ENCODE measurements at places on chromosomes 7 and 10.

DNA sequence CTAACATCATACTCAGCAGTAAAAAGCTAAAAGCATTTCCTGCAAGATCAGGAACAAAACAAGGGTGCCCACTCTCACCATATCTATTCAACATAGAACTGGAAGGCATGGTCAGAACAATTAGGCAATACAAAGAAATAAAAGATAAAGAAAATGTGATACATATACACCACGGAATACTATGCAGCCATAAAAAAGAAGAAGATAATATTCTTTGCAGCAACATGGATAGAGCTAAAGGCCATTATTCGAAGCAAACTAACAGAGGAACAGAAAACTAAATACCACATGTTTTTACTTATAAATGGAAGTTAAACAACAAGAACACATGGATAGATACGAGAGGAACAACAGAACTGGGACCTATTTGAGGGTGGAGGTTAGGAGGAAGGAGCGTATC lies 652.7 kb downstream of the GRID1 start:
- no peak for DNase-seq

DNA sequence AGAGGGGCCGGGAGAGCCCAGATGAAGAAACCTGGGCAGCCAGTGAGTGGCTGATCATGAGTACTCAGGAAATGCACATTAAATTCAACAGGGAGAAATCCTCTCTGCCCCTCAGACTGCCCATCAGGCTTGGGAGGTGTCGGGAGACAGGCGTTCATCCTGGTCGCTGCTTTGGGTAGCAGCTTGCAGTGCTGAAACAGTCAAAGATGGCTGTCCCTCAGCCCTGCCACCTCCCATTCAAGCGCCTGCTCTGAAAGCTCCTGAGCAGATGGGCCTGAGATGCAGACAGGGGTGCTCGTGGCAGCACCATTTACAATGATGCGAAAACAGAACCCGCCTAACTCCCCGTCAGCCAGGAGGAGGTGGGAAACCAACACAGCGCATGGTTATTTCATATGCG lies 3.6 kb upstream of the JAKMIP3 start:
- DNase-seq, result no peak

GRCh38 chr7:67896721-67897120 lies 900.1 kb downstream of the TYW1 start:
- DNase-seq, result no peak

- DNase-seq, result no peak
Observed at GRCh38 chr7:28739826-28740225, 218.3 kb downstream of the TRIL start.

DNA sequence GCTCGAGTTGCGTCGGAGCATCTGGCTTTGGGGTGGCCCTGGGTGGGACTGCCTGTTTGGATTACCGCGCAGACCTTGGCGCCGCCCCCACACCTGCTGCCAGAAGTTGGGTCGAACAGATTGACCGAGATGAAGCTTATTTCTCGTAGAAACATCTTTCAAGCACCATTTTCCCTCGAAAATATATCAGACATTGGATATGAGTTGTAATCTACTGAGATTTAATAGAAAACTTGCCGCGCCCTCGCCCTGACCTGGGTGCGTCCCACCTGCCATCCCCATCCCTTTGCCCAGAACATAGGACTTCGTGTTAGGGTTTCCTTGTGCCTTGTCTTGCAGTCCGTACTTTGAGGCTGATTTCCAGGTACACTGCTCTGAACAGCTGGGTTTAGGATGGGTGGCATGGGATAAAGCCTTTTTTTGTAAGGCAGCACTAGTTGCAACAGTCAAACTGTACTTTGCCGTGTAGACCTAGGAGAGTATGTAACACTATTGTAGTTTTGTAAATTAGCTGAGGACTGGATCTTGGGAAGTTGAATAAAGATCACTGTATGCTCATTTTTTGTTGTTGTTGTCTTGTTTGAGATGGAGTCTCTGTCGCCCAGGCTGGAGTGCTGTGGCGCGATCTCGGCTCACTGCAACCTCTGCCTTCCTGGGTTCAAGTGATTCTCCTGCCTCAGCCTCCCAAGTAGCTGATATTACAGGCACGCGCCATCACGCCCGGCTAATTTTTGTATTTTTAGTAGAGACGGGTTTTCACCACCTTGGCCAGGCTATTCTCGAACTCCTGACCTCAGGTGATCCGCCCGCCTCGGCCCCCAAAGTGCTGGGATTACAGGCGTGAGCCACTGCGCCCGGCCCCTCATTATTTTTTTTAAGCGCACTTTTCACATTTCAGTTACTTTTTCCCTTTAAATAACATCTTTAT lies 978 bp downstream of the OGDH start:
- no peak for DNase-seq

DNA sequence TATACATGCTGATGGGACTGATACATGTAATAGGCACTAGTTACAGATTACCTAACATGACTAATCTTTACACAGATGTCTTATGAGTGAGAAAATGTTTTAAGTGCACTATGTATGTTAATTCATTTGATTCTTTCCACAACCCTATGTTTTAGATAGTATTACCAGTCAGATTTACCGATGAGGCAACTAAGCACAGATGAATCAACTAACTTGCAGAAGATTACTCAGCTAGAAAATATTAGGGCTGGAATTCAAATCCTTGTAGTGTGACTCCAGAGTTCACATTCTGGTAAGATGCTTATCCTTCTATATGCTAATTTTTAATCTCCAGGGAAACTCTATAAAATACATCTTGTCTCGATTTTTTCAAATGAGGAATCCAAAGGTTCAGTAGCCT lies 964.9 kb downstream of the REEP3 start:
- no peak for DNase-seq

- no peak for DNase-seq
Observed at GRCh38 chr10:48609441-48609840, 4.6 kb upstream of the ARHGAP22 start.

DNA sequence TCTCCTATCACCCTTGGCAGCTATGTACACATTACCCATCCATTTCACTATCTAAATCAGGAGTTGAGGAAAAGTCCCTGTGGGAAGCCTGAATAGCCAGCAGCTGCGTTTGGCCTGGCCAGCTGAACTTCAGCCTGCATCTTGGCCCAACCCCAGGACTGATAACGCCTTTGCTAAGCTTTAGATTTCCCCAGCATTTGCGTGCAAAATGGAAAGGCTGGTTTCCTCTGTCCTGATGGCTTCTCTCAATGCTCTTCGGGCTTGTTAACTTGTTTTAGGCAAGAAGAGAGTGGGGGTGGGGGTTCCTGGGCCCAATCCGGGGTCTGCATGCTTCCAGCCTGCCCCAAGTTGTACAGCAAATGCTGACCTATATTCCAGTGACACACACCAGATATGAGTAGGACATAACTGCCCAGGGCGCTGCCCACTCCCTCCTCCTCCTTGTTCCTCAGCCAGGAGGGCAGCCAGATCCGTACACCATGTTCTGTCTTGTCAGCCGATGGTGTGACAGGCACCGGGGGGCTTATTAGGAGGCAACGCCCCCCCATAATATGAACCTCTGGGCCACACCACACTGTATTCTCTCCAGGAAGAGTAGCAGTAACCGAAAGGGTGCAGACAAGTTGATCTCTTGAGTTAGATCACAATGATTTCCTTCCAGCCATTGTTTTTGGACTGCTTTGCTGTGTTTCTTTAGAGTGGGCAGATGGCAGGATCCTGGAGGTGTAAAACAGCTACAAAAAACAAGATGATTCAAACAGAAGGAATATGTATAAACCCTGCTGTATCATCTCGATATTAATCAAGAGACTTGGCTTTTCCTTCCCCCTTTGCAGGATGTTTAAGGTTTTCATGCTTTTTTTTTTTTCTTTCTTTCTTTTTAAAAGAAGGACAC lies 339.0 kb downstream of the RNLS start:
- no peak for DNase-seq

DNA sequence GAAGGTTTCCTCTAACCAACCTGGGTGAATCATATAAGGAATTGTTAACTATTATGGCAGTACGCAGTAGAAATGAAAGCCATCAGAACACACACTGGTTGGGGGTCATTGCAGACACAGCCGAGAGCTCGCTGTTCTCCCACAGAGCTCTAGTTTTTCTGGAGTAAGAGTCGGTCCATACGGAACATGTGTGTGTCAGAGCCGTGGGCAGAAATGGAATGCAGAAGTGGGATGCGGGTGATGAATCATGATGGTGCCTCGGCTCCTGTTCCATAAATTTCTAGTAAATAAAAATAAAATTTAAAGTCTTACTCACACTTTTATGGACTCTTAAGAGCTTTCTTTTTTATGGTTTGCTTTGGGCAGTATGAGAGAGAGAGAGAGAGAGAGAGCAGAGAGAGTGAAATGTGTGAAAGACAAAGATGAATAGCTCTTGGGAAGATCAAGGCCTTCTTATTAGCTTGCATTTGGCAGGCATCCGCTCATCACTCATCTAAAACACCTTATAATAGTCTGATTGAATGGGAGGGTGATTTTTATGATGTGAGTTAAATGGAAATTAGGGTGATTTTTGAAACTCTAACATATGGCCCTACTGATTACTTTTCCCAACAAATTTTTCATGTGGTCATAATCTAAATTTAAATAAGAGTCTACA lies 98.8 kb upstream of the PFKP start:
- DNase-seq, result no peak

GRCh38 chr10:95188593-95188992 lies 5.4 kb upstream of the ACSM6 start:
- DNase-seq, result no peak

DNA sequence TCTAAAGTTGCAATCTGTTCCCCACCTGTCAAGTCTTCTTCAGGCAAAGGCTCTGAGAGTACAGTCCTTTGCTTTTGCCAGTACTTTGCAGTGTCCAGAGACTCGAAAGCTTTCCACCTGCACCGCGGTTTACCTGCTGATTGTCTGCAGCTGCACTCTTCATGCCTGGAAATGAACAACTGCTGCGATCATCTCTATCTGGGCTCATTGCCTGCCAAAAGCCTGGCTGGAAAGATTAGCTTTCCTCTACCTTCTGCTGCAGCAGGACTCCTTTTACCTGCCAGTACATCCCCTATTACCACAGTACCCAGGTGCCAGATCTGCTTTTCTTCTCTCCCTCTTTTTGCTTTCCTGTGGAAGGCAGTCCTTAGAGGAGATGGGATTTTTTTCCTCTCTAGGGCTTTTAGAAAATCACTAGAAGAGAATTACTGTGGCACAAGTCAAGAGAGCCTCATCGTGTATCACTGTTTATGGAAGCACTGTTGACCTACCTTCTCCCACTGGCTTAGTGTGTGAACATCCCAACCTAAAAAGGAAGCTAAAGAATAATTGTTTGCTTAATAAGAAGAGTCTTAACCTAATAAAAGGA lies 2.2 kb downstream of the STRIP2 start:
- DNase-seq, result no peak

DNA sequence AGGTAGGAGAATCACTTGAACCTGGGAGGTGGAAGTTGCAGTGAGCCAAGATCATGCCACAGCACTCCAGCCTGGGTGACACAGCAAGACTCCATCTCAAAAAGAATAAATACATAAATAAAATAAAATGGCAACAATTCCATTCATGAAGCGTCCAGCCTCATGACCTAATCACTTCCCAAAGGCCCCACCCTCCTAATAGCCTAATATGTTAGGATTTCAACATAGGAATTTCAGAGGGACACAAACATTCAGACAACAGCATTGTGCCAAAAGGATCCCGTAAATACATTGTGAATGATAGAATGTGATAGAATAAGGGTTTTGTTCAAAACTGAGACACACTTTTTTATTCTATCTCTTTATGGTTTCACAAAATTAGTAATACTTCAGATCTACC lies 90.3 kb downstream of the FAM107B start:
- DNase-seq, result no peak

DNA sequence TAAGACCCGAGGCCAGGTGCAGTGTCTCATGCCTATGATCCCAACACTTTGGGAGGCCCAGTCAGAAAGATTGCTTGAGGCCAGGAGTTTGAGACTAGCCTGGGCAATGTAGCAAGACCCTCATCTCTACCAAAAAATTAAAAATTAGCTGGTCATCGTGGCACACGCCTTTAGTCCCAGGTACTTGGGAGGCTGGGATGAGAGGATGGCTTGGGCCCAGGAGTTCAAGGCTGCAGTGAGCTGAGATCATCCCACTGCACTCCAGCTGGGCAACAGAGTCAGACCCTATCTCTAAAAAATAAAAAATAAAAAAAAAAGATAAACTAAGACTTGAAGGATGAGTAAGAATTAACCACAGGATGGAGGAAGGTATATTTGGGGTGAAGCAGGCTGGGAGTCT lies 77.9 kb downstream of the JCAD start:
- DNase-seq, result no peak

- no peak for DNase-seq
Observed at GRCh38 chr10:48767373-48768143, 82.9 kb downstream of the WDFY4 start.

DNA sequence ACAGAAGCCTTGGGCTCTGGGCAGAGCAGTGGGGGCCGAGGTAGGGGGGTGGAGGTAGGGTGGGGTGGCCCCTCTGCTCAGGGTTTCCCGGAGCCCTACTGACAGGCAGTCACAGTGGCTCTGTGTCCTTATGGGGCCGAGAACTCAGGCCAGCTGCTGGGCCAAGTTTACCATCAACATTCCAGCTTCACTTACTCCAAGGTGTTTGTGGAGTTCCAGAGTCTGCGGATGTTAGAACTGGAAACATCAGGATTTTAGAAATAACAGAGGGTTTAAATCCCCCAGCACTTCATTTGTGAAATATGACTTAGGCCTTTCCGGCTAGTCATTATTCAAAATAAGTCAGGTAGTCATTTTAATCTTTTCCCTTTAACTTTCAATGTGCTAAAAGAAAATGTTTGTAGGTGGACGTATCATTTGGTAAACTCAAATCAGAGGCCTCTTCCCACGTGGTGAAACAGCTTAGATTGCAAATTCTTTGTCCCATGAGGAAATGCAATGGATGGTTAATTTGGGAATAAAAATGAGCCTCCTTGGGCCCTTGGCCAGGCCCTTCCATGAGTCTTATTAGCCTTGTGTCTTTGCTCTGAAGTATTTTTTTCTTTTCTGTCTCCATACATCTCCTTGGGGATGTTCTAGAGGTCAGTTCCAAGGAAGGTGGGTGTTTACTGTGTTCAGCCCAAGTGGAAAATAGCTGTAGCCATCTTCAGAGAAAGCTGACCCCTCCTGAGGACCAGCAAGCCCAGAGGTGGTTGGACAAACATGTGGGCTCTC lies 99.6 kb upstream of the BTBD16 start:
- no peak for DNase-seq

DNA sequence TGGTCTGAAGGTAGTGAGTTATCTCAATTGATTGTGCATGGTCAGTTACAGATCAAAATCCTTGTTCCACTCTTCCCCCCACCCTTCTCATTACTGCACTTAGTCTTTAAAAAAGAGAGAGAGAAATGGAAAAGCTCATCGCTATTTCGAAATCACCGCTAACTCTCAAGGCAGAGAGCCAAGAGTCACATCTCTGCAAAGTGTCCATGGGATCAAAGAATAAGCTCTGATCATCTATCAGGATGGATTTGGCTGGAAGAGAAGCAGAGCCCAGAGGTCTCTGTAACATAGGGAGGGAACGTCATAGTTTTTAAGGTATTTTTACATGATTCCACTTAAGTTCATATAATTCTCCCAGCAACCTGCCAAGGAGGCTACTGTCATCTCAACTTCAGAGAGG lies 30.0 kb upstream of the MYH16 start:
- no peak for DNase-seq

- no peak for DNase-seq
Observed at GRCh38 chr7:132907380-132907940, 174.4 kb downstream of the CHCHD3 start.
